NCI-H510A (cell line): ENCODE measurements at places on chromosomes 5 and 9.

GRCh38 chr5:170267431-170268152 lies 30.0 kb downstream of the LCP2 start:
- peak; percentile 27 for DNase-seq

DNA sequence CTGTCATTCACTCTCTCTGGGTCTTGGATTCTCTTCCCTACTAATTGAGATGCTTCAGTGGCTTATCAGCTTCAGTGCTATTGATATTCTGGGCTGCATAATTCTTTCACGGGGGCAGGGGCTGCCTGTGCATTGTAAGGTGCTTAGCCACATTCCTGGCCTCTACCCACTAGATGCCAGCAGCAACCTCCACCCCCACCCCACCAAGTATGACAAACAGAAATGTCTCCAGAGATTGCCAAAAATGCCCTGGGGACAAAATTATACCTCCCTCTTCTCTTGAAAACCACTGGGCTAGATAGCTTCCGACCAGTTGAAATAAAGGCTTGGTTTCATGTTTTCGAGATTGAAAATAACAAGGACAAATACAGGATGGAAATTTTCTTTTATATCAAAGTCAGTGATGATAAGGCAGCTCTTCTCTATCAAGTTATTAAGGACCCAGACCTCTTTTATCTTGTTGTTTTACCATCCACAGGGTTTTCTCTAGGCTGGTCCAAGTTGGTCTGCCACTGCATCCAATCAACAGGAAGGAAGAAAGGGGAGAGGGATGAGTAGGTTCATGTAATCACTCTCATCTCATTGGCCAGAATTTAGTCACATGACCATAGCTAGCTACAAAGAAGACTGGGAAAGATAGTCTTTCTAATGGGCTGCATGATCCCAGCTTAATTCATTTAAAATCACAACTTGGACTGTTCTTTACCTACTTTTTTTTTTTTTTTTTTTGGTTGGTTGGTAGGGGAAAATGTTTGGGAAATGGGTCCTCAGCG lies 92.1 kb upstream of the RANBP3L start:
- no peak for DNase-seq

DNA sequence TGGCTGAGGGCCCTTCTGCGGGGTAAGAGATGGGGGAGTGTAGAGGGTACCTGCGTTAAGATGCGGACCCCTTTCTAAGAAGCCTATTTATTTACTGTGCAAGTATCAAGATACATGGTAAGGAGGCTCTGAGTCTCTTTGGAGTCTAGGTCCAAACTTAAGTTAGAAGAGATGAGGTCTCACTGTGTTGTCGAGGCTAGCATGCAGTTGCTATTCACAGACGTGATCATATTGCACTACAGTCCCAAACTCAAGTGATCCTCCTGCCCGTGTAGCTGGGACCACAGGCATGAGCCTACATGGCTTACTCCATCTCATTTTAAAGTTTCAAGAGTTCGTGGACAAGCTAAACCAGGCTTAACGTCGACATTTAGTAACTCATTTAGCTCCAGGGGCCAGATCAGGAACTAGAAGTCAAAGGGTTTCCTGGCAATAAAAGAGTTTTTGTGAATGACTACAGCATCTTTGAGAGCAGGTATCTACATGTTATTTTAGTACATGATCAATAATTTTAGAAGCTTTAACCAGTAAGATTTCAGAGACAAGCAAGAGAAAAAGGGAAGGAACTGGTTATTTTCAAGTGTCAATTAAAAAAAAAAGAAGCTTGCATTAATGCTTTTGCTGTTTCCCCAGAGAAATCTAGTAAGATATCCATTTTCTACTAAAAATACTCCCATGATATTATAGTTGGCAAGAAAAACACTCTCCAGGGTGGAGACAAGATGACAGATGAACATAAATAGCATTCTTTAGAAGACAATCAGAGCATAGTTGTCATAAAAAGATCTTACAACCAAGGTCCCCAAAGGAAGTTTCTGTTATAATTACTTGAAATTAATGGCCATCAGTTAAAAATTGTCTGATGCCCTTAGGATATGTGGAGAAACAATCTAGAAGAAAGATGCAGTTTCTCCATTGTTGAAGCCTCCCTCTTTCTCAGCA lies 141.3 kb downstream of the SCAMP1 start:
- DNase-seq: no peak

DNA sequence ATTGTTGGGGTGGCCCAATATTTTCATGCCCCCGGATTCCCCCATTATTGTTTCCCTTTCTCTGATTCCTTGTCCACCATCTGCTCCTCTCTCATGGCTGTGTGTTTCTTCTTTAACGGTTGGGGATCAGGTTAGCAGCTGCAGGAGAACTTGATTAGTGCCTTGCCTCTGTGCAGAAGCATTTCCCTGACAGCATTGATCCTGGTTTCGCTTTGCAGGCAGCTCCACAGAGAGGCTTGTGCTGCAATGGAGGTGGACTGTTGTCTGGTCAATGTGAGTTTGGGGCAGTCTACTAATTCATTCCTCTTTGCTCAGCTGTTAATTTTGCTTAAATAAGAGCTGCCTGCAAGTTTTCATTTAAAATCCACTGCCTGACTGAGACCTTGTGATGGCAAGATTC lies 32.5 kb upstream of the SSBP2 start:
- DNase-seq: no peak

GRCh38 chr5:108639366-108639765 lies 108.3 kb upstream of the FER start:
- no peak for DNase-seq

- no peak for DNase-seq
These were observed 75.7 kb upstream of the ZNF169 start for GRCh38 chr9:94183240-94183999.

- DNase-seq: no peak
These were observed 31.7 kb downstream of the CRB2 start for GRCh38 chr9:123387686-123388085.

DNA sequence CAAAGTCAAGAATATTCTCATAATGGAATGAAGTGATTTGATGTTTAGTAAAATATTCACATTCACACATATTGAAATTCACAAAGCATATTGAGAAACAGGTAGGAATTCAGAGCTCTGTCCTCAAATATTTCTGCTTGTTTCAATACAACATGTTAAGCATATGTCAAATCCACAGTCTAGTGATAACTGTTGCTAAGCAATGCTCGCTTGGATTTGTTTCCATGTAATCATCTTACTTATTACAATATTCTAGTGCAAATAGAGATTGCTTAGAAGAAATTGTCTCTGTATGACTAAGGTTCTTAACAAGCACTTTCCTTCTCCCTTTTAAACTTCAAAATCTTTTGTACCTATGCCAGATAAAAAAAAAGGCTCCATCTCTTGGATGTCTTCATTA lies 995.7 kb downstream of the CDH18 start:
- DNase-seq: no peak

GRCh38 chr5:177355868-177356168 lies 1.9 kb upstream of the RGS14 start:
- no peak for DNase-seq

DNA sequence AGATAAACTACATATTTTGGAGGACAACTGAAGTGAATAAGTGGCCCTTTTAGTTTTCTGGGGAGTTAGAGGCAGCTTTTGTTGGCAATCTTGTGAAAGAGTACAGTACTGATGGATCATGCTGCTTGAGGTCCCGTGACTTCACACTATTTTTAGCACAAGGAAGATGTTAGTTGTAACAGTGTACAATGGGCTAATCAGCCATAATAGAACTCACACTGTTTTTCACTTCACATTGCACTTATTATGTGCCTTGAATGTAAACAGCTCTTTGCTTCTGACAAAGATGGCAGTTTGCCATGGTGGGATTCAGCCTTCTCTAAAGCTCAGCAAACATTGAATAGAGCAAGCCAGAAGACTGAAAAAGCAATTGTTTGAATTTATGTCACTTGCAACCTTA lies 176.7 kb upstream of the ZNF608 start:
- DNase-seq: no peak

GRCh38 chr9:115469841-115470240 lies 351.9 kb upstream of the TNC start:
- DNase-seq: no peak

- no peak for DNase-seq
These were observed 403.5 kb downstream of the TAF11L14 start for GRCh38 chr5:18037718-18038117.

GRCh38 chr5:137501846-137502406 lies 2.8 kb upstream of the SPOCK1 start:
- no peak for DNase-seq

DNA sequence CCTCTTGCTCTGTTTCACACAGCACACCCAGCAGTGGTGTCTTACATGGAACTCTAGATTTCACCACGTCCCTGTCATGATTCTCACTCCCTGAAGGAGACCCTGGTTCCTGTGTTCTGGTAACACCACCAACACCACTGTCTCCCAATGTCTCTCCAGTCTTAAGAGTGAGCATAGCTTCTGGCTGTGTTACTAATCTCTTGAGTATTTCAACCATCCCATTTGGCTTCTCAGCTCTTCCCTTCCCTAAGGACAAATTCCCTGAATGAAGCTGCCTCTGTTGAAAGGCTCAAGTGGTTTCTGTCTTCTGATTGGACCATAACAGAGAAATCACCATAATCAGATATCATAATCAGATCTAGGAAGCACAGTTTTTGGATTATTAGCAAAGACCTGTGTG lies 311.8 kb downstream of the DNAH5 start:
- DNase-seq: no peak

DNA sequence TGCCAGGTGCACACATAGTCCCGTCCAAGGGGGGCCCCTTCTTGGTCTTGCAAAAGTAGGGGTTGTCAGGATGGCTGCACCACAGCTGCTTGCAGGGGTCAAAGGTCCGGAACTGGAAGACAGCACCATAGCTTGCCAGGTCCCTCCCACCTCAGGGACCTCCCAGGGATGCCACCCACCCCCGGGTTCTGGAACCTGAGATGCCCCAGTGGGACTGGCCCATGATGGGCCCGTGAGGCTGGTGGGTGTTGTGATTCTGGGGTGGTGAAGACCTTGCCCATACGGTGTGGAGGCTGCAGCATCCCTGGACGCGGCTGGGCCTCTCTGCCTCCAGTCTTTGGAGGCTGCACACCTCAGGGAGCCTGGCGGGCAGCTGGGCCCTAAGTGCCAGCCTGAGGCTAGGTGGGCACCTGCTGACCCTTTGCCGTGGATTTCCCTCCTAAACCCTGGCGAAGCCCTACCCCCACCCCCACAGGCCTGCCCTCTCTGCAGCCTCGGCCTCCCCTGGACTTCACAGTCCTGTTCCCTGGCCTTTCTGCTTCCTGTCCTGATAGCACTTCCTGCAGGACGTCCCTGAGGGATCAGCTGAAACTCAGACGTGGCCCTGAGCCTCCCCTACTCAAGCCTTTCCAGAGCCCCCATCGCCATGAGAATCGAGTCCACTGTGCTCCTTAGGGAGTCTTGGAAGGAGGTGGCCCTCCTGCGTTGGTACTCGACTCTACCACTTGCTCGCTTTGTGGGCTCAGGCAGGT lies 92.1 kb downstream of the ZNF354C start:
- no peak for DNase-seq

DNA sequence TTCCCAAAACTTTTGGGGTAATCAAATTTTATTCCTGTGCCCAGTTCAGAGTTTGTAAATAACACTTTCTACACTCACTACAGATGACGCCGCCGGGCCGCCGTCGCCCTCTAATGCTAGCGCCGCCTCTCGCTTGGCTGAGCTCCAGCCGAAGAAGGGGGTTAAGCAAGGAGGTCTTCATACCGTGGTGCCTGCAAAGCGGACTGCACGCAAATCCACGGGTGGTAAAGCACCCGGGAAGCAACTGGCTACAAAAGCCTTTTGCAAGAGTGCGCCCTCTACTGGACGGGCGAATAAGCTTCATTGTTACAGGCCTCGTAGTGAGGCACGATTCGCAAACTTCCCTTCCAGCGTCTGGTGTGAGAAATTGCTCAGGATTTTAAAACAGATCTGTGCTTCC lies 280.4 kb downstream of the MEF2C start:
- DNase-seq: no peak

DNA sequence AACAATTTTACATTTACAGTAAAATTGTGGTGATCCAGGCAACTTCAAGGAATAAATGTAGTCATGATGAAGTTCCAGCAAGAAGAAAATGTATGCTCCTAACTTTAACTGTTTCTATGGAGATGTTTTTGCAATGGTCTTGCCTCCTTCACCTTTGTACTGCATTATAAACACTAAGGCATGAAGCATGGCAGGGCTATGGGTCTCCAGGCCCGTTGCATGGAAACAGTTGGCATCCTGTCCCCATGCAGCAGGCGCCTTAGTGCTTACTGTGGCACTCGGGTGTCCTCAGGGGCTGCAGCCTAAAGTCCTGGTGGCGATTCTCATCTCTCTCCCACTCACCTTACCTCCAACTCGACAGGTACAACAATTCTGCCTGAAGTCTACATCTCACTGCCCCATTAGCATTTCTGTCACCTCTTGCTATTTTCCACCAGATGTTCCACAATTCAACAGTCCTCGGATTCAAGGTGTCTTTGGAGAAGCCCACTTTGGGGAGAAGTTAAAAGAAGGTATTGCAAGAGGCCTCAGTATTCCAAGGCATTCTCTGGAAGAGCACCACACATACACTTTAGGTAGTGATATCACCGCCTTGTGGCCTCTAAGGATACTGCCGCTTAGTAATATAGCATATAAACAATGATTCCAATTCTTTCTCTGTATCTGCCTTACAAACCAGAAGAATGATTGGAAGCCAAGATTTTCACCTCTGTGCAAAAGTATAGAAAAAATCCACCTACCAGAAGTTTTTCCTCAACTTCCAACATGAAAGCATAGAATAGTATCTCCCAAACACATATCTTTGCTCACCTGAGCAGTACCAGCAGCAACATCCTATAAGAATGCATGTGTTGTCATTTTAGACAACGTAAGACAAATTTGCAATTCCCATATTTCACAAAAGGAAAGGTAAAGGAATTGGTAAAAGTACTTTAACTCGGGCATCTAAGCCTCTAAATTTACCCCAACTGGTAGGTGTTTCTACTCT lies 5.1 kb downstream of the LIFR start:
- peak; percentile 27 for DNase-seq

GRCh38 chr5:32304622-32305021 lies 8.1 kb downstream of the MTMR12 start:
- DNase-seq: no peak

- DNase-seq: no peak
These were observed 14.6 kb downstream of the DAPK1 start for GRCh38 chr9:87512311-87512710.

- DNase-seq: no peak
These were observed 30.8 kb upstream of the PANK3 start for GRCh38 chr5:168609806-168610482.

GRCh38 chr5:10401498-10401897 lies 40.2 kb upstream of the ROPN1L start:
- DNase-seq: no peak

- DNase-seq: no peak
These were observed 11.9 kb downstream of the TMC1 start for GRCh38 chr9:72533322-72533721.
